Muscle of leg (tissue), 16 donors: ENCODE measurements at places on chromosomes 4 and X. TPM values are rescaled to one million over a fixed set of nuclear protein-coding genes. Genes with fewer than 3 reads are reported as not detected.

Gene MAP9
- 3.2 TPM for polyA plus RNA-seq

Gene C4orf46
- polyA plus RNA-seq, result 21.2 TPM

Gene ADH7
- not detected for polyA plus RNA-seq

Gene DCAF8L1
- polyA plus RNA-seq, result not detected

- no peak for DNase-seq
These were observed 13.6 kb downstream of the SH3RF1 start for GRCh38 chr4:169256856-169257761.

Gene ANTXR2
- polyA plus RNA-seq, result 113 TPM

Gene GASK1B
- 66.9 TPM for polyA plus RNA-seq

Gene PDE6B
- polyA plus RNA-seq, result 15.6 TPM
